ENCODE measurements at places on chromosomes 4 and X. TPM values are rescaled to one million over a fixed set of nuclear protein-coding genes. Genes with fewer than 3 reads are reported as not detected.
A peak's percentile ranks its signal among the peaks of the same experiment; 100 is the strongest.

The NONO gene
- 126 TPM for total RNA-seq

The GAGE13 gene
- total RNA-seq, result not detected

The BTC gene
- 13.4 TPM for total RNA-seq

The PAGE2 gene
- total RNA-seq, result not detected

- DNase-seq, result no peak
- no peaks in the 10 kb centered on the region for H3K4me1 ChIP-seq
- H3K36me3 ChIP-seq, result no peaks in the 10 kb centered on the region
- H3K27ac ChIP-seq, result peak overlapping the region; percentile 27
- no peak overlapping the region for H3K4me3 ChIP-seq
Observed at GRCh38 chr4:173448103-173448502, 49.2 kb upstream of the SCRG1 start.

- DNase-seq, result no peak
- H3K4me3 ChIP-seq, result no peak overlapping the region
- no peaks in the 10 kb centered on the region for H3K4me1 ChIP-seq
- H3K27ac ChIP-seq, result no peak overlapping the region
- H3K27me3 ChIP-seq, result no peaks in the 10 kb centered on the region
- H3K36me3 ChIP-seq, result no peaks in the 10 kb centered on the region
Observed at GRCh38 chr4:112093636-112094202, 51.5 kb upstream of the FAM241A start.

GRCh38 chrX:29541038-29541437 is 674.3 kb upstream of the MAGEB2 start:
- H3K4me1 ChIP-seq, result no peaks in the 10 kb centered on the region
- H3K27me3 ChIP-seq, result no peaks in the 10 kb centered on the region

DNA sequence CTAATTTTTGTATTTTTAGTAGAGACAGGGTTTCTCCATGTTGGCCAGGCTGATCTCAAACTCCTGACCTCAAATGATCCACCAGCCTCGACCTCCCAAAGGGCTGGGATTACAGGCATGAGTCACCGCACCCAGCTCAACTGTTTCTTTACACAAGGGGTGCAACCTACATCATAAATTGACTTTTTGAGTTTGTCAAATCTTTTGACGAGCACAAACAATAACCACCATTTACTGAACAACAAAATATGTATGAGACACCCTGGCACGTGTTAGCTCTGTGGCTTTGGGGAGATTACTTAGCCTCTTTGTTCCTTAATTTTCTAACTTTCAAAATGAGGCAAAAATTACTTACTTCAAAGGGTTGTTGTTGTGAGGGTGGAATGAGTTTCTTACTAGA is 23.5 kb upstream of the SLC34A2 start:
- H3K4me3 ChIP-seq, result no peak overlapping the region
- H3K36me3 ChIP-seq, result no peaks in the 10 kb centered on the region
- no peaks in the 10 kb centered on the region for H3K27me3 ChIP-seq

DNA sequence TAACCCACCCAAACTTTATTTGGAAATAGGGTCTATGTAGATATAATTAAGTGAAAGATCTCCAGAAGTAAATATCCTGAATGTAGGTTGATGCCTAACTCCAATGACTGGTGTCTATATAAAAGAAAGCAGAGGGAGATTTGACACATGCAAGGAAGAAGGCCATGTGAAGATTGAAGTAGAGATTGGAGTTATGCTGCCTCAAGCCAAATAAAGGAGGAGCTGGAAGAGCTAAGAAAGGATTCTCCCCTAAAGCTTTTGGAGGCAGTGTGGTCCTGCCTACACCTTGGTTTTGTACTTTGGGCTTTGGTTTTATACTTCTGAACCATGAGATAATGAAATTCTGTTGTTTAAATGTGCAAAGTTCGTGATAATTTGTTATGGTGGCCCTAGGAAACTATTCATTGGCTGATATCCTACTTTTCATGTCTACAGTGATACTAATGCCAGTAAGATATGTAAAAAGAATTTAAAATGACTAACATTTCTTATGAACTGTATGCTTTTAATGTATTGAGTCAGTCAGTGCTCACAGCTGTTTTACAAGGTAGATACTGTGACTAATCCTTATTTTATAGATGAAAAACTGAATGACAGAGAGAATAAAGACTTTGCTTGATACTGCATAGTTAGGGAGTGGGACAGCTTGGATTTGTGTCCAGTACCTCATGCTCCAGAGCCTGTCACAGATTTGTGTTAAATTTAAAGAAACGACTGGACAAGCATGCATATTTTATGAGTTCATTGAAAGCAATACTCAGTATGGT is 5.9 kb upstream of the RAB40AL start:
- no peak overlapping the region for H3K4me3 ChIP-seq
- no peaks in the 10 kb centered on the region for H3K4me1 ChIP-seq
- no peaks in the 10 kb centered on the region for H3K27me3 ChIP-seq
- no peak overlapping the region for H3K27ac ChIP-seq

GRCh38 chr4:52529983-52530382 is 129.1 kb downstream of the USP46 start:
- no peak for DNase-seq
- H3K27me3 ChIP-seq, result no peaks in the 10 kb centered on the region
- no peaks in the 10 kb centered on the region for H3K4me1 ChIP-seq
- no peaks in the 10 kb centered on the region for H3K36me3 ChIP-seq

GRCh38 chrX:134948333-134949241 is 42.2 kb upstream of the SMIM10 start:
- no peaks in the 10 kb centered on the region for H3K27me3 ChIP-seq
- H3K36me3 ChIP-seq, result no peaks in the 10 kb centered on the region
- no peaks in the 10 kb centered on the region for H3K4me1 ChIP-seq

- no peak for DNase-seq
- no peaks in the 10 kb centered on the region for H3K36me3 ChIP-seq
- H3K27ac ChIP-seq, result no peak overlapping the region
- peaks cover 4% of the 10 kb centered on the region for H3K4me1 ChIP-seq
- H3K27me3 ChIP-seq, result no peaks in the 10 kb centered on the region
Observed at GRCh38 chr4:142554412-142554811, 291.7 kb downstream of the INPP4B start.

- H3K36me3 ChIP-seq, result no peaks in the 10 kb centered on the region
- no peak overlapping the region for H3K4me3 ChIP-seq
- H3K27ac ChIP-seq, result no peak overlapping the region
- H3K27me3 ChIP-seq, result no peaks in the 10 kb centered on the region
- no peaks in the 10 kb centered on the region for H3K4me1 ChIP-seq
Observed at GRCh38 chrX:10549280-10549679, 71.1 kb downstream of the MID1 start.

DNA sequence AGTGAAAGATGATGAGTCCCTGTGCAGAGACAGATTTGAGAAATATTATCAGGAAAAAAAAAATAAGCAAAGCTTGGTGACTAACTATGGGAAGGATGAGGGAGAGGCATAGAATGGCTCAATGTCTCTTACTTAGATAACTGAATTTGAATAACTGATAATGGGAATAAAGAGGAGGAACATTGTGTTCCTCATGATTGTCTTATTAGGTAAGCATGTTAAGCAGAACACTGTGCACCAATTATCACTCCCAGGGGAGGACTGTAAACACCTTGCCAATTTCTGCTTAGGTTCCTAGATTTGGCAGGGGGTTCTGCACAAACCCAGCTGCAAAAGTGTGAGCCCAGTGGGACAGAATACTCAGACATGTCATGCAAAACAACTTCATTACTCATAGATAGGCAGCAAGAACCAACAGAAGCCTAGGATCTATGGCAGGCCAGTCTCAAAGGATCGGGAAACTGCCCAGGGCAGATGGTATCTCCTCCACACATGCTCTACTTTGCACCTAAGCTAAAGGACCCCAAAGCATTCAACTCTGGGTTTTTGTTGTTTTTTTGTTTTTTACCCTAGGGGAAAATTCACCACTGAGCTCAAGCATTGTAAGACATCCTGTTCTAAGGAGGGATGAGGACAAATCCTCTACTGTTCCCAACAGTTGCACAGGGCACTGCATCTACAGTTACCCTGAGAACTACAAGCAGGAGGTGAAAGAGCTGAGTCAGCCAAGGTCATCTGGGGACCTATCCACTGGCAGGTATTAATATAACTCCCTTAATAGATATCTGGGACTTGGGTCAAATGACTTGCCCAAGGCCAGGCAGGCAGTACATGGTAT is 907.0 kb downstream of the RAPGEF2 start:
- no peak overlapping the region for H3K4me3 ChIP-seq
- no peaks in the 10 kb centered on the region for H3K4me1 ChIP-seq
- H3K36me3 ChIP-seq, result no peaks in the 10 kb centered on the region
- DNase-seq, result no peak
- no peak overlapping the region for H3K27ac ChIP-seq

DNA sequence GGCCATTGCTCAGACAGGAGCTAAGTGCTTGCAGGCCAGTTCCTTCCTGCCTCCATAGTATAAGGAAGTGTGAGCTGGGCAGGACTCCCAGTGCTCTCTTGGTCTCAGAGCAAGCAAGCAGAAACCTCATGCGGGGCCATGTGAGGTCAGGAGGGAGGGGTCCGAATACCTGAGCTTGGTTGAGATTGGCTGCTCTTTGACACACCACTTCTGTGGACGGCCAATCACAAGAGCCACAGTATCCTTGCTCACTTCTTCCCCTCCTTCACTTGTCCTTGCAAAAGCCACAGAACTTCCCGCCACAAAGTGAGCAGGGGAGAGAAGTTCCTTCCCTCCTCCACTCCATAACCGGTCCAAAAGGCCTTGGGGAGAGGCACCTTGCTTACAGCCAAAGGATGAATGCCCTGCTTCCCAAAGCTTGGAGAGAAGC is 56.7 kb downstream of the PRPS1 start:
- H3K4me1 ChIP-seq, result peaks cover 30% of the 10 kb centered on the region
- no peaks in the 10 kb centered on the region for H3K36me3 ChIP-seq
- H3K27me3 ChIP-seq, result no peaks in the 10 kb centered on the region
- peak overlapping the region; percentile 81 for H3K27ac ChIP-seq
- peak; percentile 32 for DNase-seq

- H3K36me3 ChIP-seq, result no peaks in the 10 kb centered on the region
- H3K27me3 ChIP-seq, result no peaks in the 10 kb centered on the region
- H3K27ac ChIP-seq, result no peak overlapping the region
Observed at GRCh38 chr4:58061967-58062366, 951.8 kb upstream of the IGFBP7 start.

DNA sequence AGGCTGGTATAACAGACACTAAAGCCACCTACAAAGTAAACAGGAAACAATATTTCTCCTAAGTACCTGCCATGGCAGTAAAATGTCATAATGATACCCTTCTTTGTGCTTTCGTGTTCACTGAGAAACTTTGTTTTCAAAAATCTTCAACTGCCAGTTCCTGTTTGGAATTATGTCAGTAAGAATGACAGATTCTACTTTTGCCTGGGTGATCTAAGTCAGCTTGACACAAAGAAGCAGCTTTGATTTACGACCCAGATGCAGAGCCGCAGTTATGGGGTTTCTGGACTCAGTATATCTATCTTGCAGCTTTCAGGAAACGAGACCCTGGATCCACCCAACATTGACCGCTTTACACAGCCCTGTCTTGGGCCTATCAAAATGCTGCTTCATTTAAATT is 71.2 kb downstream of the SNX25 start:
- no peak overlapping the region for H3K4me3 ChIP-seq
- H3K4me1 ChIP-seq, result no peaks in the 10 kb centered on the region
- H3K36me3 ChIP-seq, result no peaks in the 10 kb centered on the region
- no peaks in the 10 kb centered on the region for H3K27me3 ChIP-seq
- no peak for DNase-seq

DNA sequence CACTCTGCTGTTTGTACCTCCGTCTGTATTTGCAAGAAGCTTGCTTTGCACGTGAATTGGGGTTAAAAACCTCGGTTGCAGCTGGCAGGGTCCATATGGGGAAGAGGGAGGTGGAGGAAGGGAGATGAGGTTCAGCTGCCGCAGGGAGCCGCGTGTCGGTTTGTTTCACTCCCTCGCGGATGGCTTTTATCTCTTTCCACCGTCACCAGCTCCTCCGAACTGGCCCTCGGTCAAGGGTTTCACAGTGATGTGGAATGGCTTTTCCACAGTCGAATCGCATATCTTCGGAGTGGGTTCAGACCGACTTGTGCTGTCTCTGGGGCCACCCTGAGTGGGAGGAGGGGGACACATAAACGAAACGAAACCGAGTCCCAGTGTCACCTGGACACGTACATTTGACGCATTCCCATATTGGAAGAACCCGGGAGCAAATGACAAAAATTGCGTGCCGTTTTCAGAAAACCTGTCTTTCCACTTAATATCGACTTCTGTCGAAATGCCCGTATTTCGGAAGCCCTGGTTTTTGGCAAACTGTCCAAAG is 929 bp downstream of the ZBTB33 start:
- DNase-seq, result no peak
- H3K4me1 ChIP-seq, result no peaks in the 10 kb centered on the region
- H3K36me3 ChIP-seq, result no peaks in the 10 kb centered on the region
- no peaks in the 10 kb centered on the region for H3K27me3 ChIP-seq
- peak overlapping the region; percentile 80 for H3K4me3 ChIP-seq
- H3K27ac ChIP-seq, result peak overlapping the region; percentile 90

DNA sequence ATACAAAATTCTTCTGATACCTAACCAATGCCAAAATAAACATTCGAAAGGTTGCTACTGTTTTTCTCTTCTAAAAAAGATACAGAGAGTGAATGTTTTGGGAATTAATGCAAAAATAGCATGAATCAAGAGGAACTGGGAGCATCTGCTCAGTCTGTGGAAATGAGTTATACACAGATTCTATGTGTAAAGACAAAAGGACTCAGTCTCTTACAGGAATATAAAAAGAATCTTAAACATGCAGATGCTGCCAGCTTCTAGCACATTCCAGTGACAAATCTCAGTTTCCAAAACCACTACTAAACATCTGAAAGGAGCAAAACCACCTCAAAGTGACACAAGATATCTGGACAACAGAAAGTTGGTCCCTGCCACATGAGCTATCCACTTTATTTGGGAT is 55.0 kb downstream of the PAPSS1 start:
- no peak overlapping the region for H3K27ac ChIP-seq
- H3K36me3 ChIP-seq, result peaks cover 18% of the 10 kb centered on the region
- H3K4me1 ChIP-seq, result no peaks in the 10 kb centered on the region
- H3K27me3 ChIP-seq, result no peaks in the 10 kb centered on the region

GRCh38 chrX:109537324-109537665 is 651 bp downstream of the NXT2 start:
- DNase-seq, result no peak
- peak overlapping the region; percentile 87 for H3K27ac ChIP-seq
- H3K27me3 ChIP-seq, result no peaks in the 10 kb centered on the region
- no peaks in the 10 kb centered on the region for H3K4me1 ChIP-seq
